ENCODE measurements at places on chromosomes 5 and 9.

DNA sequence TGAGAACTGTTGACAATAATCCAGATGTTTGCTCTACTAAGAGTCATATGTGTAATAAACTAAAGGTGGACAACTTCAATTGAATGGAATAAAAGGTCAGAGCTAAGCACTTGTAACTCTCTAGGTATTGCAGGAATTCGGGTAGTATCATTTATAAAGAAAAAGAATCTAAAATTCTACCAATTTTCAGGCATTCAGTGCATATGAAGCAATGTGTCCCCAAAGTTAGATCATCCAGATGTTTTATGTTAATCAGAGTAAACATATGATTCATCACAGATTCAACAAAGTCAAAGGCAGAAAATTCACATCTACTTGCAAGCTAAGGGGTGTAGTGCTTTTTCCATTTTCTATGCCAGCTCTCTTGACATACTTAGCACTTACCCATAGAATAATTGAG lies 477.1 kb downstream of the PDE4D start:
- DNase-seq, result no peak

DNA sequence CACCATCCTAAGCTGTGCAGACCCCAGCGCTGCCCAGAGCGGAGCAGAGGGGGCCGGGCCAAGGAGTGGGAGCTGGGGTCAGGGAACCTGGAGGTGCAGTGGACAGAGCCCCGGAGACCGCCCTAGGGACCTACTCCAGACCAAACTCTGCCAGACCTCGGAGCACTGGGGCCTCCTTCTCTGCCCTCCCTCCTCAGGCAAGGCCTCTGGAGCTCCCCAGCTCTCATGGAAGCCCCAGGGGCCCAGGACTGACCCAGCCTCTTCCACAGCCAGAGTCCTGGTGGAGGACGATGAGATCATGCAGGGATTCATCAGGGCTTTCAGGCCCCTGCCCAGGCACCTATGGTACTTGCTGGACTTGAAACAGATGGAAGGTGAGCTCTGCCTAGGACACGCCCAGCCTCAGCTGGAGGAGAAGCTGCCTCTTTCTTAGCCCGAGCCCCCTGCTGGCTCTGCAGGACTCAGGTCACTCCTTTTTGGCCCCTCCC lies 3.6 kb downstream of the PAEP start:
- DNase-seq, result no peak

DNA sequence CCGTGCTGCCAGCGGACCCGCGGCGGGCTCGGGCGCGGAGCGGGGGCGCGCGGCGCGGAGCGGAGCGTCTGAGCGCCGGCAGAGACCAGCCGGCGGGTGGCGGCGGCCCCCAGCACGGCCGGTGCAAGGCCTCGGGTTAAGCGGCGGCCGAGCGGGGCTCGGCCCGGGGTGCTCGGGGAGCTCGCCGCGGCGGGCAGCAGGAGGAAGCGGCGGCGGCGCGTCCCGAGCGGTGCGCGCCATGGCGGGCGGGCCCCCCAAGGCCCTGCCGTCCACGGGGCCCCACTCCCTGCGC lies 150 bp downstream of the SNX30 start:
- no peak for DNase-seq

DNA sequence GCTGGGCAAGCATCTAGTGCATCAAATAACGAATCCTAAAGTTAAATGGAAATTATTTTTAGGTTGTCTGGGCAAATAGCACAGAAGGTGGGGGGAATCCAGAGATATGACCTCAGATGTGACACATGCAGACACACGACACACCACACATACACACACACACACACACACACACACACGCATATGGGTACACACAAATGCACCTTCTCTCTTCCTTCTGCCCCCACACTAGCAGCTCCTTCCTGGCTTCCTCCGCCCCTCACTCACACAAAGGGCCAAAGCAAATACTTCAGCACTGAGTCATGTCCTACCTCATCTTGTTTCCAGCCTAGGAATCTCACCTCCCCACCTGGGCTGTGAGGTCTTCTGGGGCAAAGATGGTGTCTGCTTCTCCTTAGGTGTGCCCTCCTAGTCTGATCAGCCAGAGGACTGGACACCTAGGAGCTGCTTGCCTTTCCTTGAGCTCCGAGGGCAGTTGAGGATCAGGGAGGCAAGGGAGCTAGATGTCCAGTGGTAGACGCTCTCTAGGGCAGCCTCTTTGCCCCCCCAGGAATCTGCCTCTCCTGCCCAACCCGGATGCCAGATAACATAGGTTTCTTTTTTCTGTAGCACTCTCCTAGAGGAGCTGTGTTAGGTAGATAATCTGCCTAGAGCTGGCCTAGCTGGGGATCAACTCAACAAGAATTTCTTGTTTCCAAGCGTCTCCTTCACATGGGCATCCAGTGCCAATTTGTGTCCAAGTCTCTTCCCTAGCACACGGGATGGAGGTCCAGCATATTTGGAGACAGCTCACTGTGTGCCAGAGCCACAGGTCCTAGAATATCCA lies 14.3 kb upstream of the JADE2 start:
- peak; percentile 27 for DNase-seq

DNA sequence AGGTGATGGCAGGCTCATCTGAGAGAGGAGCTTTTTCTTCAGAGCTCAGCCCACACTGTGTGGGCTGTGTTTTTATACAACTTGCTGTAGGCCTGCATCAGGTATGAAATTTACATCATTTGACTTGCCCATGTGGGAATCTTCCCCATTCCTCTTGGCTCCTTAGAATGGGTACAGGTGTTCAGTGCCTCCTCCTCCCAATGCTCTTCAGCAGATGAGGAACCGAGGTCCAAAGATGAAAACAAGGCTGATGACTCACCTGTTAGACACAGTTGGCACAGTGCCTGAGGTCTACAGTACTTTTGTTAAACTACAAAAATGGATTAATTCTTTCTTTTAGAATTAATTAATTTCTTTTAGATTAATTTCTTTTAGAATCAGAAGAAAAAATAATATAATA lies 20.8 kb downstream of the PAPPA start:
- no peak for DNase-seq

GRCh38 chr9:125514468-125514867 lies 192.5 kb downstream of the MAPKAP1 start:
- DNase-seq, result no peak

DNA sequence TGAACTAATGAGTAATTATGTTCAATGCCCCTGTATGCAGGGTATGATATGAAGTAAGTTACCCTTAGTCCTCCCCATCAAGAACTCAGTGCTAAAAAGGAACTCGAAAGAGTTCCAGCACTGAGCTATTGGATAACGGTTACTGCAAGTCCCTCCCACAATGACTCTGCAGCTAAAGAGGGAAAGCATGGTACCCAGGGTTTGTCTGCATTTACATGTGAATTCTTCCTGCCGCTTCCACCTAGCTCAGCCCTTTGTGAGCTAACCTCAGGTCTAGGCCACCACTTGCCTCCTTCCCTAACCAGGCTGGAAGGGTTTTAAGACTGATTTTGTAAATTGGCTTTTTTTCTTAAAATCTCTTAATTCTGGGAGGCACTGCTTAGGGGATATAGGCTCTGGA lies 376.8 kb downstream of the EBF1 start:
- no peak for DNase-seq

All from activated T-helper 1 cell treated with anti-CD3 and anti-CD28 coated beads, Interleukin-2, amount 50 U/mL, for 16 hours (primary cell).